HCT116 (cell line): ENCODE measurements at places on chromosomes 4 and X. TPM values are rescaled to one million over a fixed set of nuclear protein-coding genes. Genes with fewer than 3 reads are reported as not detected.

DNA sequence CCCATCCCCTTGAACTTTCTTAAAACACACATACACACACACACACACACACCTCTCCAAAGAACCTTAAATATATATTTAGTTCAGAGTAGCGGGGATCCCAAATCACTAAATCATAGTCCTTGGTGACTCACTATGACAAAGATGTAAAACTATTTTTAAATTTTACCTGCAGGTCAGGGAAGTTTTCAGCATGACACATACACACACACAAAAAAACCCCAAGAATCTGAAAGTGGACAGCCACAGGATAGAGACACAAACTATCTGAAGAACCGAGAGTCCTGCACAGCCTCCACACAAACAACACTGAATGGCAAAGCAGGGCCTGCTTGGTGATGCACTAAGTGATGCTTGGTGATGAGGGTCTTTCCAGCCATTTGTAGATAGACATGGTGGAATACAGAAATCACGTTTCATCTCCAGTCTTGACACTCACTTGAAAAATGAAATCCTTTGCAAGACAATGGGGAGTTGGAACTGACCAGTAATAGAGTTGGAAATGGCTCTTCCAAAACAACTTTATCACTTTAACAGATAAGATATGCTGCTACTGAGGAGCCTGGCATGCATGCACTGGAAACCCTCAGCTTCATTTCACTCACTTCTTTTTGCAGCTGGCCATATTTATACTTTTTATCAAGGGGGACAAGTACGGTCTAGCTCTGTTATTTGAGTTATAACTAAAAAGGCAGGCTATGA, 307.3 kb downstream of the RAPGEF2 start:
- H3K27me3 ChIP-seq, result no peaks in the 10 kb centered on the region
- H3K27ac ChIP-seq, result no peak overlapping the region
- no peak for DNase-seq
- no peaks in the 10 kb centered on the region for H3K36me3 ChIP-seq
- peak overlapping the region; percentile 34 for H3K4me3 ChIP-seq

GRCh38 chr4:175946472-175947116, 119.0 kb upstream of the WDR17 start:
- no peaks in the 10 kb centered on the region for H3K27me3 ChIP-seq
- no peaks in the 10 kb centered on the region for H3K4me1 ChIP-seq

DNA sequence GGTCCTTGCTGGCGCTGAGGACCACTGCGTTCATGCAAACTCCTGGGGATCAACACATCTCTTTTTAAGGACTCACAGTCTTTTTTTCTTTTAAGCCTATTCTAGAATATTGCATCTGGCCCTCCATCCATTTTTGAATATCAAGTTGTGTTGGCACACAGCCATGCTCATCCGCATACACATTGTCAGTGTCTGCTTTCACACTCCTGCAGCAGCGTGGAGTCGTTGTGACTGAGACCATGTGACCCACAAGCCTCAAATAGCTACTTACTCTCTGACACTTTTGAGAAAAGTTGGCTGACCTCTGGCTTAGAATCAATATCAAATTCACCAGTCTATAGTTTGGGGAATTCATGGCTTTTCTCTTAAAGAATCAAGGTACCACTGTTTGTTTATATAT, 191.8 kb upstream of the S100G start:
- no peaks in the 10 kb centered on the region for H3K27me3 ChIP-seq
- H3K27ac ChIP-seq, result no peak overlapping the region

PPP1R3F gene
- 1.6 TPM for total RNA-seq

GRCh38 chr4:9804918-9805317, 23.5 kb downstream of the DRD5 start:
- no peaks in the 10 kb centered on the region; the same call in 1 of the 2 replicates for H3K27me3 ChIP-seq
- no peak overlapping the region for H3K4me3 ChIP-seq
- DNase-seq, result no peak

- DNase-seq, result no peak
- no peak overlapping the region for H3K4me3 ChIP-seq
- no peaks in the 10 kb centered on the region for H3K27me3 ChIP-seq
- peaks cover 4% of the 10 kb centered on the region; the same call in 1 of the 2 replicates for H3K4me1 ChIP-seq
Observed at GRCh38 chr4:180538384-180539057, 1704.7 kb upstream of the TENM3 start.

- no peak for DNase-seq
- no peaks in the 10 kb centered on the region for H3K27me3 ChIP-seq
- H3K36me3 ChIP-seq, result no peaks in the 10 kb centered on the region
- H3K27ac ChIP-seq, result no peak overlapping the region
- no peak overlapping the region for H3K4me3 ChIP-seq
Observed at GRCh38 chrX:115367455-115367854, 77.9 kb downstream of the LUZP4 start.

DNA sequence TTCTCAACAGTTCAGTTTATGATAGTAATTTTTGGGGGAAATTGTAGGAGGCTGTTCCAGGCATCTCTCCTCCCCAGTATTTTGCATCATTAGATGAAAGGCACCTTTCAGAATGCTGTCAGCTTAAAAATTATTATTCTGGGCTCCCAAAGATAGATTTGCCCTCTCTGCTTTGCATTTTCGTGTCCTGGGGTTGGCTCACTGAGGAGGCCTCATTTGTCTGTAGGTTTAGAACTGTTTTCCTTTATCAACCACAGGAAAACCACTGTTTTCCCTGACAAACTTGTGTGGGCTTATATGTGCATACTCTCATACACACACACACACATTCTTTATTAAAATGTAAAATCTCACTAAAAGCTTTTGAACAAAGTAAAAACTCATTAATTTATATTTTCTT, 197.2 kb upstream of the VCX3A start:
- DNase-seq, result no peak
- no peak overlapping the region for H3K27ac ChIP-seq
- H3K4me1 ChIP-seq, result no peaks in the 10 kb centered on the region
- no peaks in the 10 kb centered on the region for H3K27me3 ChIP-seq
- no peak overlapping the region for H3K4me3 ChIP-seq
- no peaks in the 10 kb centered on the region for H3K36me3 ChIP-seq

- H3K36me3 ChIP-seq, result no peaks in the 10 kb centered on the region
- no peaks in the 10 kb centered on the region for H3K27me3 ChIP-seq
- no peak for DNase-seq
- no peak overlapping the region for H3K4me3 ChIP-seq
Observed at GRCh38 chr4:69984030-69984443, 11.7 kb upstream of the STATH start.

GRCh38 chr4:89482251-89482650, 174.7 kb upstream of the GPRIN3 start:
- H3K27ac ChIP-seq, result no peak overlapping the region
- no peaks in the 10 kb centered on the region for H3K4me1 ChIP-seq
- DNase-seq, result peak; percentile 68
- H3K36me3 ChIP-seq, result no peaks in the 10 kb centered on the region

SPATA4 gene
- total RNA-seq, result 0.20 TPM

- DNase-seq, result no peak
- no peak overlapping the region for H3K4me3 ChIP-seq
- H3K27ac ChIP-seq, result no peak overlapping the region
- no peaks in the 10 kb centered on the region for H3K27me3 ChIP-seq
- no peaks in the 10 kb centered on the region for H3K4me1 ChIP-seq
Observed at GRCh38 chrX:123626962-123627361, 105.9 kb downstream of the THOC2 start.

DNA sequence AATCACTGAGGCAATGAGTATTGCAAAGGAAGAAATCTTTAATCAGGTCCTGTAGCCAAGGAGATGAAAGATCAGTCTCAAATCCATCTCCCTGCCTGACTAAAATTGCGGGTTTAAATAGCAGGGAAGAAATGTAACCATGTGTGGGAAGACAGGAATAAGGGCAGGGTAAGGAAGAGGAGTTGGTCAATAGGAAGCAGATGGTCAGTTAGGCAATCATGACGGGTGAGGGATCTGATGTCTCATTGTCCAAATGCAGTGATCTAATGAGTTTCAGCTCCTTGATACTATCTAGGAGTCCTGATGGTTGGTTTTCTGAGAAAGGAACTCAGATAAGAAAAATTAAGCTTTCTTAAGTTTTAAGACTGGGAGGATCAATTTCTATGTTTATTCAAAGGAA, 200.8 kb downstream of the SPATA18 start:
- H3K27ac ChIP-seq, result no peak overlapping the region
- H3K4me3 ChIP-seq, result no peak overlapping the region
- H3K27me3 ChIP-seq, result peaks cover 17% of the 10 kb centered on the region; the same call in 1 of the 2 replicates
- no peaks in the 10 kb centered on the region for H3K4me1 ChIP-seq

DNA sequence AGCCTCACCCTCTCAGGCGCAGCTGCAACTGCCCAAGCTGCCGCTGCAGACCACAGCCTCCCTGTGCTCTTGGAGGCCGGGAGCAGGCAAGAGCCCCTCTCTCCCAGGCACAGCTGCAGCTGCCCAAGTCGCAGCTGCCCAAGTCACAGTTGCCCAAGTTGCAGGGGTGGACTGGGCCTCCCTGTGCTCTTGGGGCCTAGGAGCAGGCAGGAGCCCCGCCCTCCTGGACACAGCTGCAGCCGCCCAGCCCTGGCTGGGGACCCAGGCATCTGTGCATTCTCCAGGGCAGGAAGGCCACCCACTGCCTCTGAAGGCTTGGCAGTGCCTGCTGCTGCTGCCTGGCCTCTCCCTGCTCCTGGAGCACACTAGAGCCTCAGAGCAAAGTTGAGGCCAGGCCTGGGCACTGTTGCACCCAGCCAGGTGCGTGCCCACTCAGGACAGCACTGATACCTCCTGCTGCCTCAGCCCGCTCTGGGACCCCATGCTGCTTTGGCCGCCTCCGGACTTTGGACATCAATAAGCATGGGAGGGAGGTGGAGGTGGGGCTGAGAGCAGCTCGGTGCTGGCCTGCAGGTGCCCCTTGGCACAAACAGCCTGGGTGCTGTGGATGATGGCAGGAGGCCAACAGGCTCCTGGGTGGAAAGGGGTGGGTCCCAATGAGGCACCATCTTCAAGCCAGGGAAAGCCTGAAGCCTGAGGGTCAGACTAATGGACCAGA, 247.5 kb downstream of the PDGFC start:
- no peak overlapping the region for H3K4me3 ChIP-seq
- no peaks in the 10 kb centered on the region for H3K4me1 ChIP-seq
- no peak overlapping the region for H3K27ac ChIP-seq
- no peaks in the 10 kb centered on the region for H3K36me3 ChIP-seq

- no peaks in the 10 kb centered on the region for H3K27me3 ChIP-seq
- no peak overlapping the region for H3K27ac ChIP-seq
- DNase-seq, result no peak
- H3K36me3 ChIP-seq, result no peaks in the 10 kb centered on the region
- no peak overlapping the region for H3K4me3 ChIP-seq
- no peaks in the 10 kb centered on the region for H3K4me1 ChIP-seq
Observed at GRCh38 chr4:149113804-149114430, 671.7 kb upstream of the NR3C2 start.

DNA sequence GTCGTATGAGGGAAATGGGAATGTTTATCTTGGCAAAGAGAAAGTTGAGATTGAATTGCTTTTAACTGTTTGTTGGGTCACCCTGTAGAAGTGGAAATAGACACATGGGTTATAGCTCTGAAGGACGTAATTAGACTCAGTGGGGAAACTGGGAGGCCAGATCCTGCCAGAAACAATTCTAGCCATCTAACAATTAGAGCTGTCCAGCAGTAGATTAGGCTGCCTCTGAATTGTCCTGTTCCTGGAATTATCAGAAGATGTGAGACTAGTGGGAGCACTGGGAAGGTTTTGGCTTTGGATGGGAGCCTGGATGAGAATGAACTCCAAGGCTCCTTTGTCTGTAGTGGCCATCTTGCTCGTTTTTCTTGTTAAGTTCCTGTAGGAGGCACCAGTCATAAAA, 61.9 kb upstream of the IGFBP7 start:
- no peak overlapping the region for H3K4me3 ChIP-seq
- H3K27me3 ChIP-seq, result 0 out of 2 replicates have a peak, but pooled peaks cover 3% of the 10 kb centered on the region
- DNase-seq, result no peak
- no peaks in the 10 kb centered on the region for H3K4me1 ChIP-seq
- H3K27ac ChIP-seq, result no peak overlapping the region

DNA sequence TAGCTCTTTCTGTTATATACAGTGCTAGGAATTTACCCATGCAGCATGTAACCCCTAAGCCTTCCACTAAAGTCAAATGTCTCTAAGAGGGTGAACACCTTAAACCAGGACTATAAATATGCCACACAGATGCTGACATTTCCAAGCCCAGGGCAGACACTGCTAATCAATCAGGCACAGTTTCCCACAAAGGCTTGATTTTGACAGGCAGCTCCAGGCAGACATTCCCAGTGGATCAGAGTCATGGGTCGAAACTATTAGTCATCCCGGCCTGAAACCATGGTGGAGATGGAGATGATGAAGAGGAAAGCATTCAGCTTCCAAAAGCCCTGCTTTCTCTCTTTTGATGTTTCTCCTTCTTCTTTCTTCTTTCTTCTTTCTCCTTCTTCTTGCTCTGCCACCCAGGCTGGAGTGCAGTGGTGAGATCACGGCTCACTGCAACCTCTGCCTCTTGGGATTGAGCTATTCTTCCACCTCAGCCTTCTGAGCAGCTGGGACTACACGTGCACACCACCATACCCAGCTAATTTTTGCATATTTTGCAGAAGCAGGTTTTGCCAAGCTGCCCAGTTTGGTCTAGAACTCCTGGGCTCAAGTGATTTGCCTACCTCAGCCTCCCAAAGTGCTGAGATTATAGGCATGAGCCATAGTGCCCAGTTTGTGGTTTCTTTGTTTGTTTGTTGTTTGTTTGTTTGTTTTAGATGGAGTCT, 21.0 kb upstream of the SORCS2 start:
- no peaks in the 10 kb centered on the region for H3K36me3 ChIP-seq
- no peaks in the 10 kb centered on the region for H3K27me3 ChIP-seq
- no peak overlapping the region for H3K4me3 ChIP-seq
- no peak for DNase-seq
- H3K4me1 ChIP-seq, result no peaks in the 10 kb centered on the region
- no peak overlapping the region for H3K27ac ChIP-seq

COL4A5 gene
- 29.4 TPM for total RNA-seq

GRCh38 chrX:131067846-131068745, 9.9 kb downstream of the ARHGAP36 start:
- H3K27ac ChIP-seq, result no peak overlapping the region
- no peaks in the 10 kb centered on the region; the same call in 1 of the 2 replicates for H3K27me3 ChIP-seq
- H3K4me1 ChIP-seq, result no peaks in the 10 kb centered on the region
- no peak for DNase-seq
- no peaks in the 10 kb centered on the region for H3K36me3 ChIP-seq

LDB2 gene
- 0.12 TPM for total RNA-seq

DNA sequence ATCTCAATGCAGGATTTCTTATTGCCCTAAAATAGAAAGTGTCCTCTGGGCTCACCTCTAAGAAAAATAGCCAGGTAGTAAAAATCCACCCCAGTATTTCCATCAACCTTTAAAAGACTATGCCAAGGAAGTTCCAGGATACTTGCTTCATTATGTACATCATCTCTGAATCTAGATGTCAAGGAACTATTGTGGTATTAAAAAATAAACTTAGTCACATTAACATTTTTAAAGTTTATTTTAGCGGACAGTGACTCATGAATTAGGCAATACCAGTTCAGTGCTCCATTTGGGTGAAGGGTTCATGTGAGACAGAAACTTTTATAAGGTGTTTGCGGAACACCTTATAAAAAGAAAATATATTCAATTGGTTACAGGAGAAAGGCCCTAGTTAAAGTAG, 209.2 kb downstream of the ADAM29 start:
- no peaks in the 10 kb centered on the region for H3K36me3 ChIP-seq
- DNase-seq, result no peak
- H3K27me3 ChIP-seq, result no peaks in the 10 kb centered on the region
- H3K27ac ChIP-seq, result no peak overlapping the region
- H3K4me3 ChIP-seq, result no peak overlapping the region

TMEM255A gene
- not detected for total RNA-seq

GRCh38 chr4:915595-915994, 16.5 kb downstream of the GAK start:
- no peak overlapping the region for H3K4me3 ChIP-seq
- no peaks in the 10 kb centered on the region; the same call in none of the 2 replicates for H3K36me3 ChIP-seq
- H3K27ac ChIP-seq, result no peak overlapping the region
- no peak for DNase-seq
- no peaks in the 10 kb centered on the region for H3K27me3 ChIP-seq

LANCL3 gene
- 2.4 TPM for total RNA-seq

GRCh38 chr4:74054483-74055047, 16.1 kb upstream of the CXCL3 start:
- peaks cover 8% of the 10 kb centered on the region for H3K4me1 ChIP-seq
- H3K4me3 ChIP-seq, result no peak overlapping the region
- H3K27ac ChIP-seq, result no peak overlapping the region

DCAF8L1 gene
- not detected for total RNA-seq
